ENCODE measurements at places on chromosomes 6 and 20.

DNA sequence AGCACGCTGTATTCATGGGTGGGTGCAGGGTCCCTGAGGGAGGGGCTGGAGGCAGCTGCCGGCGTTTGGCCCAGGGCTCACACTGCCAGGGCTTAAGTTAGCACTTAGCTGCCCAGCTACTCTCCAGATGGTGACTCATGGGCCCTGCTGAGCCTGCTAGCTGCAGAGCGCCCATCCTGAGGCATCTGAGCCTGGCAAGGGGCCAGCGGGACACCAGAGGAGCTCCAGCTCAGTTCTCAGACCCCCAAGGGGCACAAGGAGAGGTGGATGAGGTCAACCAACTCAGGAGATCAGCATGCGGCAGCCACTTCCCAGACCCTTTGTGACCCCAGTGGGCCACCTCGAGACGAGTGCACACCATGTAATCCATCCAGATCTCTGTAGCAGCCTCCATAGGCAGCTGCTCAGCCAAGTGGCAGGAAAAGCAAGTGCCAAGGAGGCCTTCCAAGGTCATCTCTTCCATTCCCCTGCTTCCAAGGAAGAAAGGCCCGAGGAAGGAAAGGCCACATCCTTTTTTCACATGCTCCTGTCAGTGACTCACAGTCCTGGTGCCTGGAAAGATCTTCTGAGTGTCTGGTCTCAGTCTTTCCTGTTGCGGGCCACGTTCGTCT lies 35.3 kb downstream of the FOXP4 start:
- peak; percentile 84 for DNase-seq

DNA sequence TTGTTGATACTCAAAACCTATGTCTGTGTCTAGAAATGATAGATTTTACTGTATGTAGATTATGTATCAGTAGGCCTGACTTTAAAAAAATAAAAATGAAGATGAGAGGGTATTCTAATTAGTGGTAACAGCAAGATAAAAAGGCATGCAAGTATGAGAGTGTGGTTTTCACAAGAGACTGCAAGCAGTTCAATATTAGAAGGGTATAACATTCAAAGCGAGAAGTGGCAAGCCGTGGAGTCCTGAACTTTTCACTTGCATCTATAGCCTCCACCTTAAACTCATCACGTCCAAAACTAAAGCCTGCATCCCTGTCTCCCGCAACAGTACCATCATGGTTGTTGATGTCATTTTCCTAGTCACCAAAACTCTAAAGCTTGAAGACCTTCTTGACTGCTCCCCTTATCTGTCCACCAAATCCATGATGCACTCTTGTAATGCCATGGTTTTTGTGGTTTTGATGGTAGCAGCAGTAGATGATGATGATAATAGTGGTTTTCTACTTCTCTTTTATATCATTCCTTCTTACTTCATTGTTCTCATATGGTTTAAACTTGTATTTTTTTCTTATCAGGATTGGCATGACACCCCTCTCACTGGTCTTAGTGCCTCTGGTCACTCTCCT lies 9.2 kb upstream of the CGA start:
- no peak for DNase-seq

DNA sequence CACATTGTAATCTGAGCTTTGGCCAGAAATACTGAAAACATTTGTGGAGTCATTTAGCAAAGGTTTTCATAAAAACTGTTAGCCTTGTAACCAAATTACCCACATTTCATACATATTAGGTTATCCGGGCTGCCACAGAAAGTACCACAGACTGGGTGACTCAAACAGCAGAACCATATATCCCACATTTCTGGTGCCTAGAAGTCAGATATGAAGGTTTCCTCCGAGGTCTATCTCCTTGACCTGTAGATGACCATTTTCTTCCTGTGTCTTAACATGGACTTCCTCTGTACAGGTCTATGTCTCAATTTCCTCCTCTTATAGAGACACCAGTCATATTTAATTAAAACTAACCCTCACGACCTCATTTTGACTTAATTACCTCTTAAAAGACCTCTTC lies 49.5 kb upstream of the SMIM28 start:
- no peak for DNase-seq

GRCh38 chr20:63686492-63687321 lies 9.7 kb upstream of the TNFRSF6B start:
- DNase-seq = no peak

DNA sequence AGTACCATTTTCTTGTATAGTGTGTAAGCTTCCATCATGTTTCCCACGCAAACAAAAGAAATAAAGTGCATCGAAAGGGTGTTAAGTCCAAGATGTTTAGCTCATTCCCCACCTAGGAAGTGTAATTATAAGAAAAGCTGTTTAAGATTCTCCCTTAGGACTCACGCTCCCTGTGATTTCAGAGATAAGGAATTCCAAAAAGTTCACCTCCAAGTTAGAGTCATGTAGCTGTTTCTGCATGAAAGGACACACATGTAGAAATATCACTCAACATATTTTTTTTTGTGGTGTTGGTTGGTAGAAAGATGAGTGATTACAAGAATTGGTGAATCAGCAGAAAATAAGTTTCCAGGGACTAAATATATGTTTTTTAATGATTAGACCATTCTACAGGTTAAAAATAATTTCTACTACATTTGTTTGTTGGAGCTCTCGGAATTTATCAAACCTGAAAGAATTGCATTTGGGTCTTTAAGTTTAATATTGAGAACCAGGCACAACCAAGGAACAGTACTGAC lies 10.4 kb downstream of the OPN5 start:
- no peak for DNase-seq

- DNase-seq = no peak
Observed at GRCh38 chr6:108793516-108794251, 54.5 kb upstream of the ARMC2 start.

DNA sequence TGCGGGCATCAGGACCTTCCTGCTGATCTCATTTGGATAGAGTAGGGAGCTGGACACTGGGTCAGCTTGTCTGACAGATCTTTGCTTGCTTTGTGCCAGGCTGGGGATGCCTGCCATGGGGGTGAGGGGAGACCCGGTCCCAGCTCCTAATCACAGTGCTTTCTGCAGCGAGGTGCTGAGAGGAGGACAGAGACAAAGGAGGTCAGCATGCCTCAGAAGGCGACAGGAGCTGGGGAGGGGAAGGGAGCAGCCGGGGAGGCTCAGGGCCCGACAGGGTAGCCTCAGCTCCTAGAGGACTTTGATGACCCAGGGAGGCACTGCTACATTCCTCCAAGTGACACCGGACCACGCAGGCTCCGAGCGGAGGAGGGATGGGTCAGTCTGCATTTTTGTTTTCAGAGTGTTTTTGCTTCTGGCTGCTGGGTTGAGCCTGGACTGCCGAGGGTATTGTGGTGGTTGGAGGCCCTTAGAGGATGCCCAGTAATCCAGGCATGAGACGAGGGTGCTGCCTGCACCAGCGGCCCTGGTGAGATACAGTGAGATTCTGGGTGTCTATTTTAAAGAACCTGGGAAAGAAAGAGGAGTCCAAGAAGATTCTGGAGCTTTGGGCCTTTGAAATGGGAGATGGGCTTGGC lies 7.8 kb downstream of the RBM38 start:
- DNase-seq = no peak

All from WERI-Rb-1 (cell line).